ENCODE measurements at places on chromosomes 11 and 22.

DNA sequence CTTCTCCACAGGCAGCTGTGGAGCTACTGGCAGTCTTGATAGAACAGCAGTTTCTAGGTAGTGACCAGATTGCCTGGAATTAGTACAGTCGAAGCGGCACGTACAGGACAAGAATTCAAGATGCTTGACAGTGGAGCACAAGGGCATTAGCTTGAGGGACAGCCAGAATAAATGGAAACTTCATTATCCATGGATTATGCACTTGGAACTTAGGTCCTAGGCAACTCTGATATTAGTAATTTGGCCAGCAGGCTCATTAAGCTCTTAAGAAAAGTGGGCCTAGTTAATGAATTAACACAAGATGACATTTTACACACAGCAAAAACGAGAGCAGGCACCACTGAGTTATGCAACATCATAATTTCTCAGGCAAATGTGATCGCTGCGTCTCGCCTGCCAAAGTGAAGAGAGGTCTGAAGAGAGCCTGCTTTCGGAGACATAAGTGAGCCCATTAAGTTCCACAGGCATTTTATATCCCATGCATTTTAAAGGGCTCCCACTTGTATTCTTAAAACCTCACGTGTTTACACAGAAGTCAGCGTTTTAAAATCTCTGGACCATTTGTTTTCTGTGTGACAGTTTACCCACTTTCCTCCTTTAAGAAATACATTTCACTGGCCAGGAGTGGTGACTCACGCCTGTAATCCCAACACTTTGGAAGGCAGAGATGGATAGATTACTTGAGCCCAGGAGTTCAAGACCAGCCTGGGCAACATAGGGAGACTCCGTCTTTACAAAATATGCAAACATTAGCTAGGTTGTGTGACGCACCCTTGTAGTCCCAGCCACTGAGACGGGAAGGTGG, 66.2 kb downstream of the COMMD9 start:
- no peak for DNase-seq

- DNase-seq: no peak
These were observed 754.2 kb downstream of the FAM181B start for GRCh38 chr11:81979448-81979847.

DNA sequence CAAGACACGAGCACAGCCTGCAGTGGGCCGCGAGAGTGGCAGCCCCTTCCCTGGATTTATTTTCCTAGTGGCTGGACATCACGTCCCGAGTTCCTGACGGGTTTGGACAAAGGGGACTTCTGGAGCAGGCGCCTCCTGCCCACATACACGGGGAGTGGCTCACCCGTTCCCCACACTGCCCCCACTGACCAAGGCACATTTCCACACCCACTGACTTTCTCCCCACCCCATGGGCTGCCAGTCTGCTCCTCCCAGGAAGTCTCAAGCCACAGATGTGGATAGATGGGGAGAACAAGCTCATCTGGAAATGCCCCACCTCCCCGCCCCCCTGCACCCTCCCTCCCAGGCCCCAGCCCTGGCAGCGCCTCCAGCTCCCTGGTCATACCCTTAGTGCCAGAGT, 34.0 kb upstream of the FADD start:
- DNase-seq: no peak

DNA sequence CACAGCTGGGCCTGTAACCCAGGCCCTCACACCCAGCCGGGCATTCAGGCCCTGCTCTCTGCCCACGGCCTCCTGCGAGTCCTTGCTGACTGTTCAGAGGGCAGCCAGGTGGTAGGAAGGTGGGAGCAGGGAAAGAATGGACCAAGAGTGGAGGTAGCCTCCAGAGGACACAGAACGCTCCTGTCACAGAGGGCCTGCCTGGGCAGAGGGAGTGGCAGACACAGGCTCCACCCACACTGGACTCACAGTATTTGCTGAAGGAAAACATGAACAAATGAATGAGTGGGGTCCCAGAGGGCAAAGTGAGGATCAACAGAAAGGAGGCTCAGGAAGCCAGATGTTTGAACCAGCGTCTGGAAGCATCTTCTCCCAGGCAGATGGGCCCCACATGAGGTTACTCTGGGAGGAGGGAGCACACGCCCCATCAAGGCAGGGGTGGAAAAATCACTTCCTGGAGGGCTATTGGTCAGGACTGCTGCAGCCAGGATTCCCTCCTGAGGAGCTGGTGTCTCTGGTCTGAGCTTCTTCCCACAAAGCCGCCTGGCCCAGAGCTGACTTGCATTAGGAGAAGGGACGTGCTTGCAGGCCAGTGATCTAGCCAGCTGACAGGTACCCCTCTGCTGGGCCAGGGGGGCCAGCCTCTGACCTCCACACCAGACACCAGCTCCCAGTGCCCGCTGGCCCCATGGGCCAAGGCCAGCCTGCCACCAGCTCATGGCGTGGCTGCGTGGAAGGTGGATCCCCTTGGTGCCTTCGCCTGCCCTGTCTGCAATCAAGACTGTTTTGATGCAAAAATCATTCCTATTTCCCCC, 84.0 kb downstream of the THAP12 start:
- no peak for DNase-seq

DNA sequence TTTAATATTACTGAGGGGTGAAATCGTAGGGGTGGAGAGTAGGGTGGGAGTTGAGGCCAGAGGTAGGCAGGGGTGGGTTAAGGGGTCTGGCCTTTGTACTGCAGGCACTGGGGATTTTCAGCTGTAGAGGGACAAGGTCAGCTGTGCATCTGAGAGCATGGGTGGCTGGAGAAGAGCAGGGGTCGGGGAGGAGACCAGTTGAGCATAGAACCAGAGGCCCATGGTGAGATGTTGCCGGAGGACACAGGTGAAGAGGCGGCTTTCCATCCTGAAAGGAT, 12.1 kb upstream of the CELSR1 start:
- DNase-seq: no peak

- no peak for DNase-seq
These were observed 57.6 kb upstream of the CRYBB3 start for GRCh38 chr22:25142102-25142501.

- no peak for DNase-seq
These were observed 58.5 kb downstream of the STIM1 start for GRCh38 chr11:3913921-3914320.

DNA sequence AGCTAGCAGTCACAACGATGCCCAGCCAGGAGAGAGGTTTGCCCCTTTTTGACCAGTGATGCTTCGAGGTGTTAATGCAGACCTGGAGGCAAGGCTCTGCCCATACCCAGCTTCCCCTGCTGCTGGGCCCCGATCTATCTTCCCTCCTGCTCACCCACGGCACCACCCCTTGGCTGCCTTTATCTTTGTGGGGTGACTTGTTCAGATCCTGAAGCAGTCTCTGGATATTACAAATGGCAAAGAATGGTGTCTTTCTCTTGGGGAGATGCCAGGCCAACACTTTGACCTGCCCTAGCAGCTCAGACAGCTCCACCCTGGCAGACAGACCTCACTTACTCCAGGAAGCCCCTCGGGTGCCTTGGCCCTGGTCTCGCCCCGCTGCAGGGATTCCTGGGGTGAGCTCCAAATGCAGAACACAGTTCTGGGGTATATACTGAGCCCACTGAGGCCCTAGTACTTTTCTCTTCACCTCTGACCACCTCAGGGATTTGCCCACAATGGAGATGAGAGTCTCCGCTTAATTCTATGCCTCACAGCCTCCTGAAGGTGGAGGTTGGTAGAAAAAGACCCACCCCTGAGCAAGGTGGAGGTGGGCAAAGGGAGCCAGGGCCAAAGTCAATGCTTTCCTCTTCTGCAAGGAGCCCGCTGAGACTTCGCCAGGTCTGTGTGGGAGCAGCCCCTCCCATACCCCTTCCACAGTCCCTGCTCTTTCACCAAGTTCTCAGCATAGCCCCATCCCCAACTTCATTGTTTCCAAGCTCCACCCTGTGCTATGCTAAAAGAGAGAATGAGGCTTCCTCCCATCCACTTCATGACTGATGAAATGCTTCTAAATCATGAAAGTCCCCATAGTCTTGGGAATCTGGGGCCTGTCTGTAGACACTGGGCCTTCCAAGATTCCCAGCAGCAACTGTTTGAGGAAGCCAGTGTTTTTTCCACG, 11.1 kb upstream of the ST3GAL4 start:
- no peak for DNase-seq

- peak; percentile 87 for DNase-seq
These were observed 1191.9 kb downstream of the BRD1 start for GRCh38 chr22:48635816-48636215.

- DNase-seq: no peak
These were observed 5.5 kb downstream of the PRSS23 start for GRCh38 chr11:86805873-86806310.

DNA sequence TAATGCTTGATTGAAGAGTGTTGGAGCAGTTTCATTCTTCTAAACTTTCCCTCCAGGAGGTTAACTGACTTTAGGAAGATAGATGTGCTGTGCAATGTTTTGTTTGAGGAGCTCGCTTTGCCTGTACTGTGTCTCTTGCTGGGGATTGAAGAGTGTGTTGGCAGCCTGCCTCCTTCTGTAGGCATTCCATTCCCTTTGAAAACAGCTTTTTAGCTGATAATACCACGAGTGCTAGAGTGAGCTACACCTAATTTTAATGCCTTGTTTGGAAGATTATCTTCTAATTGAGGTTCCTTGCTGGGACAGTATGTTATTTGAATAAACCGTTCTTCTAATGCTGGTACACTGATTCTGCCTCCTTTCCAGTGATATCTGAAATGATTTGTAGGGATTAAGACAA, 7.2 kb downstream of the DDX10 start:
- DNase-seq: no peak

DNA sequence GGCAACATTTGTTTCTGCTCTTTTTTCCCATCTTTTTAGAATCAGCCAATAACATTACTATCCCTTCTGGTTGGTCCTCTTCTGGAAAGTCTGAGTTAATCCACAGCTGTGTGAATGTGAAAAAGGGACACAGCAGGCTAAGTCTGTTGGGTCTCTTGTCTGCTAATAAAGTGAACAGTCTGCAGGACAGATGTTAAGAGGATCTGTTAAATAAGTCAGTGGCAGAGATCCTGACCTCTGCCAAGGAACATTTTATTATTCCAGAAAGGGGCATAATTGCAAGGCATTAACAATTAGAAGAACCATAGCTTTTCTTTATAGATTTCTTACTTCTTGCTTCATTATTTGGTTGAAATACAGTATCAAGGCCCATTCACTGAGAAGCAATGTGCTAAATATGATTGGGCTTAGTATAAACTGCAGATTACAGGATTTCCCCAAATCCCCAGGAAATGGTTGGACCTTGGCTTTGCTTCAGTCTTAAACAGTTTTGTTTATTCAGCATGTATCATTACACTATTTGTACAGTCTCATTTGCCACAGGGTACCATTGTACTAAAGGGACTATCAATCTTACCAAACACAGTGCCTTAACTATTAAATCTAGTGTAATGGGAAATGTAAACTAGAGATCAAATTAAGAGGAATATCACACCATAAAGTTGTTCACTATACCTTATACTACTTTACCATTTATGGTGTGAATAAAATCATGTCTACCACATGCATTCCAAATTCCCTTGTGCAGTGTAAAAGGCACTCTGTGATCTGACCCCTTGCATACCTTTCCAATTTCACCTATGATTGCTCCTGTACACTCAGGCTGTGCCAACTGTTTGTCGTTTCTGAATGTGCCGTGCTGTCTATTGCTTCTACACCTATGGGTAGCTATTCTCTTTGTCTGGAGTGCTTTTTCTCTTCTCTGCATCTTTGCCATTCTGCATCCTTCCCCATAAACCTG, 274.0 kb downstream of the SOX6 start:
- no peak for DNase-seq

- DNase-seq: no peak
These were observed 67.7 kb downstream of the CCDC81 start for GRCh38 chr11:86442420-86442819.

DNA sequence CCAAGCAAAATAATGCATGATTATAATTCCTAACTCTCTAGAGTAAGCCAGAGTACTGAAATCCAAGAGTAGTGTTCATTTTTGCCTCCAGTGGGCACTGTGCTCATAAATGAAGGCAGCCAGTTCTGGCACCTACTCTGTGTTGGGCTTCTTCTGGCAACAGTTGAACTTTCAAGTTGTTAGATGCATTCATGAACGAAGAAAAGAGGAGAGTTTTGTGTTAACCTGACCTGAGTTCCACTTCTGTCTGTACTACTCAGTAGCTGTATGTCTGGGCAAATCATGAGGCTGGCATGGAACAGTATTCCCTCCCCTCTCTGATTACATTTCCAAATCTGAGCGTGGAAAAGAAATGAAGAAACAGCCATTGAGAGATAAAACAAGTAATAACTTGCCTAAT, 20.3 kb upstream of the TENM4 start:
- DNase-seq: peak; percentile 14

- no peak for DNase-seq
These were observed 73.2 kb downstream of the SLC35F2 start for GRCh38 chr11:107785401-107785800.

DNA sequence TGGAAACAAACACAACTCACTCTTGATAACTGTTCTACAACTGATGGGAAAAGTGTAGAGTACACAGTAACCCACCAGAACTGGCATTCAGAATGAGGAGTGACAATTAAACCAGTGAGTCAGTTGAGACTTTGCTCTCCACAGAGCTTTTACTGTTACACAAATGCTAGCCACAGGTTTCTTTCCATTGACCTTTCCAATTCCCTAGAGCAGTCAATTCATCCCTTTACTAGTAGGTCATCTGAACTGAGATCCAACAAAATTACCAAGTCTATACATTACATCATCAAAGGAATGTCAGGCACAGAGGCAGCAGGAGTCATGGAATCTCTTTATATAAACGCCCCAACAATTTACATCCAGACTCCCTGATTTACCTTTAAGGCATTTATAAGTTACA, 65.9 kb downstream of the PHF21A start:
- DNase-seq: peak; percentile 6

DNA sequence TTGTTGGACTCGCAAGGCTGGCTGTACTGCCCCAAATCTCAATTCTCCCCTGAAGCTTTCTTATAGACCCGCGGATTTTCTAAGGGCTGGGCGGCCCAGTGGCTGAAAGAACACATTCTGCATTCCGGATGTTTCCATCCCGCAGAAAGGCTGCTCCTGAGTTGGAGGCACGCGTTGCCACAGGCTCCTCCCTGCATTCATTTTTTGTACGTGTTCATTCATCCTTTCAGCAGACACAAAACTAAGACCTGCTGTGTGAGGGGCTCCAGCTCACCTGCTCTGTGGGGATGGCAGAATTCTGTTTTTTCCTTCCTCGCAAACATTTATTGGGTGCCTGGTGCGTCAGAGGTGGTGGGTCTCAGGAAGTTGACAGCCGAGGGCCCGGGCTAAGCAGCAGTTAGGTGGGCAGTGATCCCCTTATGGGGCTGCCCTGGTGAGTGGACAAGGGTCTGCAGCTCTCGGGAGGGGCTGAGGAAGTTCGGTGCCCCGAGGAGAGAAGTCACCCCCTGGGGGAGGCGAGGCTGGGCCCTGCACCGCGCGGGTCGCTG, 23.7 kb downstream of the SHANK3 start:
- no peak for DNase-seq

GRCh38 chr11:2837096-2837601, 48.4 kb downstream of the CDKN1C start:
- peak; percentile 61 for DNase-seq

All from SW480 (cell line).